ENCODE measurements at places on chromosomes 7 and 10.
A peak's percentile ranks its signal among the peaks of the same experiment; 100 is the strongest.

DNA sequence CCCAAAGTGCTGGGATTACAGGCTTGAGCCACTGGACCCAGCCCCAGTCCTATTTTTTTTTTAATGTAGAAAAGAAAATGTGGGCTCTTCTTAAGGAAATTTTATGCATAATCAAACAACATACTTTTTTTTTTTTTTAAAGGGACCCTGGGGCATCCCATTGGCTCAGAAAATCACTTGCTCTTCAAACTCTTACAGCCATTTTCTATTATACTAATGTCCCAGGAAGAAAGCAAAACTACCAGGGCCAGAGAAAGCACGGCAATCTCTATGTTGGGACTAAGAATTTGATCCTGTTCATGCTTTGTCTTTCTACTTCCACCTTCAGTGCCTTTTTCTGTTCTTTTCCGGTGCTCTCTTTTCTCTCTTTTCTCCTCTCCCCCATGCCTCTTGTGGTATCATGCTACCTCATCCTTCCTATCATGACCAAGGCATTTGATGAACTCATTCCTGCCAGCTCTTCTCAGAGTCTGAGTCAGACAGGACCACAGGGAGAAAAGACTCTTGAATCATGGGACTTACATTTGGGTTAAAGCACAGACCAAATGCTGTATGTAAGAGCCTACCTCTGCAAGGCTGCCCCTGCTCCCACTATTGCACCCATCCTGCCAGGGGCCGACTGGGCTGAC is 76.4 kb upstream of the CCNY start:
- DNase-seq = peak; percentile 54

GRCh38 chr10:28778524-28778923 is 101.2 kb downstream of the BAMBI start:
- DNase-seq = no peak

DNA sequence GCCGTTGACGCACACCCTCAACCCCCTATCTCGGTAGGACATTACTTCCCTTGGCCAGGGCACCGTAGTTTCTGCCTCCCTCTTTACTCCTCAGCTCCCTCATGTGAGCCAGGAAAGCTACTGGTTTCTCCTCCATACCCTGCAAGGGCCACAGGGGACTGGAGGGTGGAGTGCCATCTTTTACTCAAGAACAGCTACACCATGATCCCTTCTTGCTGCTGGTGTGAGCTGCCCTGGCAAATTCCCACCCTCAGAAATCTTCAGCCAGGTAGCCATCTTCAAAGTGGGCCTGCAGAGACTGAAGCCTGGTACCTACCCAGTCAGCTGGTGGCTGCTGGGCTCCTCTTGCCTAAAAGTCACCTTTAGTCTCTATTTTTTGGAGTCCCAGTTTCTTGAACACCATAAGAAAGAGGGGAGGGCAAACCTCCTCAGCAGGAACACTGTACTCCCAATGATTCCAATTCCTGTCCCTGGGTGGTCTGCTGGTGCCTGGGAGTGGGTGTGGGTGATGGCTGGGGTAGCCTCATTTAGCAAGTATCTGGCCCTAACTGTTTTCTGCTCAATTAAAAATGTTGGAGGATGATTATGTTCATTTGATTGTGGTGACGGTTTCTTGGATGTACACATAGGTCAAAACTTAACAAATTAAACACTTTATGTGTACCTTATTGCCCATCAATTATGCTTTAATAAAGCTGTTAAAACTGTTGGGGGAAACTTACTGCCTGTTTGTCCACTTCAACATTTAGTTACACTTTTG is 105.0 kb upstream of the NPY start:
- DNase-seq = no peak

DNA sequence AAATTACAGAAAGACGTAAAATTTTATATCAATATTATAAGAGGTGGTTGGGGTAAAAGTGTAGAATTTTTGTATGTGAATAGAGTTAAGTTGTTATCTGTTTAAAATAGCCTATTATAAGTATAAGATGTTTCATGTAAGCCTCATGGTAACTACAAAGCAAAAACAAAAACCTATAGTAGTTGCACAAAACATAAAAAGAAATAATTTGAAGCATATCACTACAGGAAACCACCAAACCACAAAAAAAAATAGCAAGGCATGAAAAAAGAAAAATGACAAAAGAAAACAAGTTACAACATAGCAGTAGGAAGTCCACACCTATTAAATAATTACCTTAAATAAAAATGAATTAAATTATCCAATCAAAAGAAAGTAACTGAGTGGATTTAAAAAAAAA is 12.4 kb upstream of the GSTK1 start:
- DNase-seq = no peak

- DNase-seq = peak; percentile 34
Observed at GRCh38 chr10:73095481-73096021, 1.1 kb downstream of the P4HA1 start.

DNA sequence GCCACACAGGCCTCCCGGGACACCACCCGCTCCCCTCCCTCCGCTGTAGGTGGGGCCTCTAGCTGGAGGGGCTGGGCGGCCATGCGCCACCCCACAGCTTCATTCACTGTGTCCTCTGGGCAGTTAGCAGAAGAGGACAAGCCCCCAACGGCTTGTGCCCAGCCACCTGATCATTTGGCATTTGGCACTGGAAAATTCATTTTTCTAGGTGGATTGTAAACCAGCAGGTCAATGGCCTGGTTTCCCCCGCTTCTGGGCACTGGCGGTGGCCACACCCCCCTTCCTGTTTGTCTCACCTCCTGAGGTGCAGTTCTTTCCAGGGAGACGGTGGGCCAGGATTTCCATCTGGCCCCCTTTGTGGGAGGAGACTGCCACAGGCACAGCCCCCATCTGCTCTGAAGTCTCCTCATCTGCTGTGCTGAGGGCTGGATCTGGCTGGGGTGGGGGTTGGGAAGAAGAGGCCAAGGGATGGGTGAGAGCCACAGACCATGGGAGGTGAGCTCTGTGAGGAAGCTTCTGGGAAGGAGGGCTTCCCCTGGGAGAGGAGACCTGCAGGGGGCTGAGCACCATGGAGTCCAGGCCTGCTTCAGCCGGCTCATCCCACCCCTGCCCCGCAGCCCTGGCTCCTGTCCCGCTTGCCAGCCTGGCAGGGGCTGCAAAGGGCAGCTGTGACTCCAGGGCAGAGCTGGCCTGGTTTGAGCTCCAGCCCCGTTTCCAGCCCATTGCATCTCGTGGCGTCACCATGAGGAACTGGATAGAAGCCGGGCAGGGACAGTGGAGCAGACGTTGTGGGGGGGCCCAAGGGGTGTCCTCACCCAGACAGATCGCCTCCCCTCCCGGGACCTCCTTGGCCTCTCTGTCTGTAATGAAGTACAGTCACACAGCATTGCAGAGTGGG is 40.1 kb upstream of the SLC29A3 start:
- DNase-seq = no peak

DNA sequence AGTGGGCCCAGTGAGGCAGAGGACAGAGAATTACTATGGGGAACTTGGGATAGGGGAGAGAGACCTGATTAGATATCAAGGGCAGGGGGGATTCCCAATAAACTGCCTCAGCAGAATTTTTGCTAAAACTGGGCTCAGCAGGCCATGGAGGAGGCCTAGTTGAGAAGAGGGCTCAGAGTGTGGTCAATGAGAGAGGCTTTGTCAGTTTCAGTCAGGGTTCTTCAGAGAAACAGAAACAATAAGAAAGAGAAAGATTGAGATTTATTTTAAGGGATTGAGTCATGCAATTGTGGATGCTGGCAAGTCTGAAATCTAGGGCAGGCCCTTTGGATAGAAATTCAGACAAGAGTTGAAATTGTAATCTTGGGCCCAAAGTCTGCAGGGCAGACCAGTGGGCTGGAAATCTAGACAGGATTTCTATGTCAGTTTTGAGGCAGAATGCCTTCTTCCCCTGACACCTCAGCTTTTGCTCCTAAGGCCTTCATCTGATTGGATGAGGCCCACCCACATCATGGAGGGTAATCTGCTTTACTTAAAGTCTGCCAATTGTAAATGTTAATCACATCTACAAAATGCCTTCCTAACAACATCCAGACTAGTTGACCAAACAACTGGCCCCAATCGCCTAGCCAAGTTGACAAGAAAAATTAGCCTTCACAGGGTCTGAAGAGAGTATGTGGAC is 33.5 kb upstream of the CCSER2 start:
- peak; percentile 67 for DNase-seq

GRCh38 chr10:278707-279106 is 143.5 kb downstream of the ZMYND11 start:
- no peak for DNase-seq

DNA sequence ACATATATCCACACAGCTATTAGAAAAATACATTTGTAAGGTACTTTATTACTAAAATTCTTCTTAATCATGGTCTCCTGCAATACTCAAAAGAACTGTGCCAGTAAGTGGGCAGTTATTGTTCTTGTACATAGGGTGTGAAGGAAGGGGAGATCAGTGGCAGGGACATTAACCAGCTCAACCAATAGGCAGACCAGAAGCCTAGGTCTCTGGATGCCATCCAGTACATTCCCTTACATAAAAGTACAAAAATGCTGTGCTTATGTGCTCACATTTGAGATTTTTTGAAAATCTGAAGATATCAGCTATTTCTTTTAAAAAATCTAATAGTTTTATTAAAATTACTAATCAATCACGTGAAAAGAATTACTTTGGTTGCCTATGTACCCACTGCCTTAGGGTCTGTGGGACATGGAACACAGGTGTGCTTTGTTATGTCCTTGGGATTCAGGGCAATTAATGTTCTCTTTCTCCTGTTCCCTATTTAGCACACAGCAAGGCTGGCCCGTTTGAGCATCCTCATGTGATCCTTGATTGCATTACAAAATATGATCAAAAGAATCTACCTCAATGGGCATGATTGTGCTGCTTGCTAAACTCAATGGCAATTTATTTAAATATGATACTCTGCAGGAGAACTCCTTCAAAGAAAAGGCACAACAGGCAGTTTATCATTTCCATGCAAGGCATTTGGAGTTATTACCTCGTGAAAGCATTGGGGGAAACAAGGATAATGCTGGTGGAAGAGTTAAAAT is 22.7 kb downstream of the TWIST1 start:
- no peak for DNase-seq

DNA sequence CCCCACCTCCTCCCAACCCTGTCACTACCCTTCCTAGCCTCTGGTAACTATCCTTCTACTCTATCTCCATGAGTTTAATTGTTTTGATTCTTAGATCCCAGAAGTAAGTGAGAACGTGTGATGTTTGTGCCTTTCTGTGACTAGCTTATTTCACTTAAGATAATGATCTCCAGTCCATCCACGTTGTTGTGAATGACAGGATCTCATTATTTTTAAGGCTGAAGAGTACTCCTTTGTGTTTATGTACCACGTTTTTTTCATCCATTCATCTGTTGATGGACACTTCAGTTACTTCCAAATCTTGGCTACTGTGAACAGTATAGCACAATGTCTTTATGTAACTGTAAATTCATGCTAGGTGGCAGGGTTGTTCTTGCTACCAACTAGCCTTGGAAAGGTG is 461.6 kb downstream of the PLXDC2 start:
- DNase-seq = no peak

GRCh38 chr7:5214641-5215040 is 24.6 kb downstream of the WIPI2 start:
- DNase-seq = no peak

- DNase-seq = no peak
Observed at GRCh38 chr7:94174956-94175355, 170.8 kb upstream of the BET1 start.

- DNase-seq = no peak
Observed at GRCh38 chr10:110508806-110509544, 11.3 kb downstream of the DUSP5 start.

GRCh38 chr10:104032144-104032775 is 53.4 kb downstream of the COL17A1 start:
- DNase-seq = no peak

DNA sequence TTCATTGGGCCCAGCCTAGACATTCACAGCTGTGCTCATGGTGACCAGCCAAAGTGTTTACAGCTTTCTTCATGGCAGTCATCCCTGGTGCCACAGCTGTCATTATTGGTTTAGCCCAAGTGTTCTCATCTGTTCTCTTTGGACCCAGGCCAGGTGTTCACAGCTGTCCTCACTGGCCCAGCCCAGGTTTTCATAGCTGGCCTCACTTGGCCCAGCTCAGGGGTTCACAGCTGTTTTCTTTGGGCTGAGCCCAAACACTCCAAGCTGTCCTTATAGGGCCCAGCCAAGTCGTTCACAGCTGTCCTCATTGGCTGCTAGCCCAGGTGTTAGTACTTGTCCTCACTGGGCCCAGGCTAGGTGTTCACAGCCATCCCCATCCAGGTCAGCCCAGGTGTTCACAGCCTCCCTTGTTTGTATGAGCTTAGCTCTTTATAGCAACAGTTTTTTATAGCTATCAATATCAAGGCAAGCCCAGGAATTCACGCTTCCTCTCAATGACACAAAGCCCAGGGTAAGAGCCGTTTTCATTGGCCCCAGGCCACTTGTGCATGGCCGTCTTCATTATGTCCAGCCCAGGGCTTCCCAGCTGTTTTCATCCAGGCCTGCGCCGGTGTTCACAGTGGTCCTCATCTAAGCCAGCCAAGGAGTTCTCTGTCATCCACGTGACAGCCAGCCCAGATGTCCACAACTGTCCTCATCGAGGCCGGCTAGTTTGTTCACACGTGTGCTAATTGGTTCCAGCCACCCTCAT is 11.6 kb downstream of the FRG2B start:
- DNase-seq = no peak

- DNase-seq = no peak
Observed at GRCh38 chr7:51314726-51315125, 1.9 kb downstream of the COBL start.

- DNase-seq = no peak
Observed at GRCh38 chr7:106618480-106618879, 42.5 kb downstream of the CCDC71L start.

DNA sequence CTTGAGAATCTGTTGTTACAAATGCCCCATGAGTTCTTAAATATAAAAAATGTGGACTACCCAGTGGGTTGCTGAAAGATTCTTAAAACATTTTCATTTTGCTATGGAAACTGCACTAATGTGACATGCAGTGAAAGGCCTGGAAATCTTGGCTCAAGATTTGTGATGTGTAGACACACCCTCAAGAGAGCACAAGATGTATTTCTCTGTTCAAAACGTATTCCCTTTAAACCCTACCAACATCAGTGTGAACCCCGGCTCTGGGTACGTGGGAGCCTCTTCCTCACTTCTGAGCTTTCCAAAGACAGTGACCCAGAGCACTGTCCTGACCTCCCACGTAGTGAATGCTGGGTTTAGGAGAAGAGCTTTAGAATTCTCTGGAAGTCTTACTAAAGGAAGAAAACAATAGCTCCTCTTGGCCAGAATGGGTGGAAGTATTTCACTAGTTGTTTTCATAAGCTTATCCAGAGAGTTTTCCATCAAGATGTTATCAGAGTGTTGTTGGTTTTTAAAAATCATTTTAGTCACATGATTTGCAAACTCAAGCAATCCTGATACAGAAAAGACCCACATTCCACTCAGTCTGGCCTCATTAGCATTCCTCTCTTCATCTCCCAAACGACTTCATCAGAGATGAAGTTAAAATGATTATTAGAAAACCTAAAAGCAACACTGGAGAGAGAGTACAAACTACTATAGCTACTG is 81.5 kb upstream of the AFAP1L2 start:
- no peak for DNase-seq

DNA sequence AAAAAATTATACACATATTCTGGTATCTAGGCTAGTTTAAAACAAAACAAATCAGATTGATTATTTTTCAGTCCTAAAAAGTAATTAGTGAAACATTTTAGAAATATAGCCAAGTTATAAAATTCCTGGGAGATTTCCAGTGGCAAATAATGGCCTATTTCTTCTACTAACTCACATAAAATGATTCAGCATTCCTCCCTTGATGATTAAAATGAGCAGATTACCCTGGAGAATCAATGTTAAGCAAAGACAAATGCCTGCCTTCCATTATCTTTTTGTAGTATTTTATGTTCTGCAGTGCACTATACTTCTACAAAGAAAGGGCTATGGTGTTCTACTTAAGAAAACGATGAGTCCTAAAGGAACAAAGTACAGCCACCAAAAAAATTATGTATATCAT is 53.6 kb downstream of the PARD3 start:
- DNase-seq = no peak
